T47D (cell line): ENCODE measurements at places on chromosomes 13 and 19.
A peak's percentile ranks its signal among the peaks of the same experiment; 100 is the strongest.

- DNase-seq, result no peak
These were observed 104.9 kb upstream of the ZNF536 start for GRCh38 chr19:30267332-30267731.

- no peak for DNase-seq
These were observed 21.9 kb downstream of the CCNE1 start for GRCh38 chr19:29833614-29834261.

GRCh38 chr13:54687173-54687572 lies 1658.6 kb downstream of the OLFM4 start:
- no peak for DNase-seq

DNA sequence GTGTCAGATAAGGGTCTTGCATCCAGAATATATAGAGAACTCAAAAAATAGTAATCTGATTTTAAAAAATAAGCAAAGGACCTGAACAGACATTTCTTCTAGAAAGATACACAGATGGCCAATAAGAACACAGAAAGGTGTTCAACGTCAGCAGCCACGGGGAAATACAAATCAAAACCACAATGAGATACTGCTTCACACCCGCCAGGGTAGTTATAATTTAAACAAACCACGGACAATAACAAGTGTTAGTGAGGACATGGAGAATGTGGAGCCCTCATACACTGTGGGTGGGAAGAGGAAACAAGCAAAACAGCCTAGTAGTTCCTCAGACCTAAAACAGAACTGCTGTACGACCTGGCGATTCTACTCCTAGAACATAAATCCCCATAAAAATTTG lies 26.7 kb upstream of the NAPA start:
- DNase-seq, result no peak

- DNase-seq, result no peak
These were observed 13.8 kb upstream of the RASA3 start for GRCh38 chr13:114146173-114146572.

- no peak for DNase-seq
These were observed 9.4 kb downstream of the FCER2 start for GRCh38 chr19:7692417-7693088.

- no peak for DNase-seq
These were observed 3.4 kb downstream of the PEAK3 start for GRCh38 chr19:2278459-2279158.

- DNase-seq, result no peak
These were observed 1.6 kb downstream of the GPC5 start for GRCh38 chr13:91400063-91400399.

- no peak for DNase-seq
These were observed 117.0 kb downstream of the RFC3 start for GRCh38 chr13:33934951-33935371.

DNA sequence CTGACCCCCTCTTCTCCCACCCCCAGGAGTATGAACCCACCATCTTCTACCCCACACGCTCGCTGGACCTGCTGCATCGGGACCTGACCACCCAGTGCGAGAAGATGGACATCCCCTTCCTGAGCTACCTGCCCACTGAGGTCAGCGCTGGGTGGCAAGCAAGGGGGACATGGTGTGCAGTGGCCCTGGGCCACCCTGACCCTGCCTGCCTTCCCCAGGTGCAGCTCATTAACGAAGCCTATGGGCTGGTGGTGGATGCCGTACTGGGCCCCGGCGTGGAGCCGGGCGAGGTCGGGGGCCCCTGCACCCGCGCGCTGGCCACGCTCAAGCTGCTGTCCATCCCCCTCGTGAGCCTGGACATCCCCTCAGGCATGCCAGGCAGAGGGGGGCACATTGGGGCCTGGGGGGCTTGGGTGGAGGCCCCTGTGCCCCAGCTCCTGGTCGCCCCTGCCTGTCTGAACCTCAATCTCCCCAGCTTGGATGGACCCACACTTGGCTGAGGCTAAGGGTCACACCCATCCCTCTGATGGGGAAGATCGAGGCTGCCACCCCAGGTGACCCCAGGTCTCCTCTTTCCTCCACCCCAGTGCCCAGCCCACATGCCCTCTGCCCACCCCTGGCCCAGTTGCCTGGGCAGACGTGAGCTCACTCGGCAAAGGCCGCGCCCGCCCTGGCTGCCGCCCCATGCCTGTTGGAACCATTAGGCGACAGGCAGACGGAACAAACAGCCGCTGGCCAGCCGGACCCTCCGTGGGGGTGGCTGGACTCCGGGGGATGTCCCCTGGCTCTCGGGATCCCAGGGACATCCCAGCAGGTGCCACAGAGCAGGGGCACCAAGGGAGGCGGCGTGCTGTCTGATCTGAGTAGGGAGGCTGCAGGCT lies 2.5 kb upstream of the CILP2 start:
- no peak for DNase-seq

DNA sequence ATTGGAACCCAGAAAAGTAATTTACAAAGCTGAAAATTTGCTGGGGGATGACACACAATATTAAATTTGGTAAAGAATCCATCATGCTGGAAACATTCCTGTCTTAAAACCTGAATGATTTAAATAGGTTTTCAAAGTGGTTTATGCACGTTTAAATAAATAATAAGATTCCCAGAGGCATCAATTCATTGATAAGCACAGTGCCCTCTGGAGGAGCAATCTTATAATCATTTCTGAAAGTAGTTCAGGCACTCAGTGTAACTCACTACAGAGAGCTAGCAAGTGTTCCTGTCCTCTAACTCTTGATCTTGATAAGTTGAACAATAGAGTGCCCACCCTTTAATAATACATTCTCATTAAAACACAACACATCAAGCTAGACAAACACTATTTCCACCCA lies 43.5 kb upstream of the SHISA2 start:
- no peak for DNase-seq

DNA sequence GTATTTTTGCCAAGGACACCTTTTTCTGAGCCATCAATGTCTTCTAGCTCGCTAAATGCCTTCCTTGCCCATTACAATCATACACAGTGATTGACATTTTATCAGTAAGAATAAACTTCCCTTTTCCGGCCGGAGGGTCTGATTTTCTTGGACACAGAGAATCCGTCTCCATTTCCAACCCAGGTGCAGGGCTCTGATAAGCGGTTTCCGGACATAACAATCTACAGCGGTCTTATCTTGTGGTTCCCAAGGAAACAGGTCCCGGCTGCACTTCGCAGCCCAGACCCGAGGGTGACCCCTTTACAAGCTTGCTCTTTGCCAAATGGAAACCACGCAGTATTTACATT lies 5.1 kb upstream of the ZNF77 start:
- no peak for DNase-seq

GRCh38 chr13:97030705-97031452 lies 36.6 kb upstream of the OXGR1 start:
- DNase-seq, result peak; percentile 11

DNA sequence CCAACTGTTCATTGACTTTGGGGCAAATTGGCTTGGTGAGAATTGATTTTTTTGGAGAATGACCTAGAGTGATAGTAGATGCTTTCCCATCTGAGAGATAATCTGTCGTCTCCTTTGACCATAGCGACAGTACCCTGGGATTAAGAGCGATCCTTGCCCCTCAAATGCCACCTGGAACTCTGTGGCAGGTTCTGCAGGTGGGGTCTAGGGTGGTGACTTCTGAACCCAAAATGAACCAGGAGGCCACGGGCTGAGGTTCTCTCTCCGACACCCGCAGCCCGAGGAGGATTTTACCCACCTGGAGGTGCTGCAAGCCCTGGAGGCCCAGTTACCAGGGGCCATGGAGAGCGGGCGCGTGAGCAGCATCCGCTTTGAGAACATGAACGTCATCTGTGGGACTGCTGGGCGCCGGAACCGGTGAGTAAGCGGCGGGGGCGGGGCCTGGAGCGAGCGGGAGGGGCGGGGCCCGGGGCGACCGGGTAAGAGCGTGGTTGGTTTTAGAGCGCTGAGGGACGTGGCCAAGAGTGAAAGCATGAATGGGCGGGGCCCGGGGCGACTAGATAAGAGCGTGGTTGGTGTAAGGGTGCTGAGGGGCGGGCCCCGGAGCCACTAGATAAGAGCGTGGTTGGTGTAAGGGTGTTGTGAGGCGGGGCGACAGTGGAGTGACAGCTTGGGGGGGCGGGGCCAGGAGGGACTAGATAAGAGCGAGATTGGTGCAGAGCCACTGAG lies 8.6 kb downstream of the C19orf81 start:
- peak; percentile 90 for DNase-seq

DNA sequence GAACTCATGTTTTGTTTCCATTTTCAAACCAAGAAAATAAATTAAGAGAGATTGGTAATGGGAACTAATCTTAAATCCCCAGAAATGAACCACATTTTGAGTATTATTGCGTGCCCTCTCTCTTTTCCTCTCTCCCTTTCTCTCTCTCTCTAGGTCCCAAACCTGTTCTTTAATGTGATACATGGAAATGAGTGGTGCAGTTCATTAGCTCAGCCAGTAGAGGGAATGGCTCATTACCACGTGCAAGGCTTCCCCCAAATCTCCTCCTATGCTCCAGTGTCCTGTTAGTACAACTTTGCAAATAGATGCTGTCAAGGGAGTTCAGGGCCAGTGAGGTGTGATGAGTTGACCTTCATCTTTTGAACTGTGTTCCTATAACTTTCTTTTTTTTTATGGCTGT lies 178.4 kb downstream of the FGF9 start:
- DNase-seq, result peak; percentile 61

DNA sequence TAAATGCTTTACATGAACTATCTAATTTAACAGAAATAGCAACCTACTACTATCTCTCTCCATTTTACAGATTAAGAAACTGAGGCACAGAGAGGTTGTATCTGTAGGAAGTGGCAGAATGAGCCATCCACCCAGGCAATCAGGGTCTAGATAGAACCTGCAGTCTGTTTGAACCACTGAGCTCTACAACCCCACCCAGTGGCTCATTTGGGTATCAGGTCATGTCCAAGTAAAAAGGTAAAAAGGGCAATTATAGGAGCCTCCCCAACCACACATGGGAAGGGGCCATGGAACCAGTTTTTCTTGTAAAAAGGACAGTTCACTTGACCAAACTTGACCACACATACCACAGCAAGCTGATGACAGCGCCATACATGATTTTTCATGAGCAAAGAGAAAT lies 92.9 kb upstream of the SGCG start:
- DNase-seq, result peak; percentile 45

- no peak for DNase-seq
These were observed 149.1 kb downstream of the SLITRK5 start for GRCh38 chr13:87820241-87820640.

GRCh38 chr19:821231-821824 lies 427 bp downstream of the PLPPR3 start:
- no peak for DNase-seq

GRCh38 chr19:46428239-46429135 lies at the start of gene PNMA8C:
PNMA8C (minus strand) TSS chr19:46428936; CDS start chr19:46428359, 577 bp downstream.
- no peak for DNase-seq

GRCh38 chr13:42189061-42189460 lies 82.9 kb upstream of the AKAP11 start:
- no peak for DNase-seq

DNA sequence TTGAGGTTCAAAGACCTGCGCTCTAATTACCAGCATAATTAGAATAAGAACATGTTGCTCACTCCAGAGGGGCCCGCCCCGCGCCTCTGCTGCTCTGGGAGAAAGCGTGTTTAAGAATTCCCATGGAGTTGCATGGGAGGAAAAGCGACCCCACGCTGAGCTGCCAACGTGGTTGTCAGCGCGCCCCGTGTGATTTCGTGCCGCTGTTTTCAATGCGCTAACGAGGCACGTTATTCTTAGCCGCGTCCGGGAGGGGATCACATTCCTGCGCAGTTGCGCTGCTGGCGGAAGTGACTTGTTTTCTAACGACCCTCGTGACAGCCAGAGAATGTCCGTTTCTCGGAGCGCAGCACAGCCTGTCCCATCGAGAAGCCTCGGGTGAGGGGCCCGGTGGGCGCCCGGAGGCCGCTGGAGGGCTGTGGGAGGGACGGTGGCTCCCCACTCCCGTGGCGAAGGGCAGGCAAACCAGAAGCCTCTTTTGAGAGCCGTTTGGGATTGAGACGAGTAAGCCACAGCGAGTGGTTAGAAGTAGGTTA lies 173.8 kb upstream of the SOX1 start:
- no peak for DNase-seq

- DNase-seq, result no peak
These were observed 9.1 kb downstream of the GRIN3B start for GRCh38 chr19:1009041-1009980.

- DNase-seq, result no peak
These were observed 748.8 kb downstream of the LIG4 start for GRCh38 chr13:107466326-107467099.

DNA sequence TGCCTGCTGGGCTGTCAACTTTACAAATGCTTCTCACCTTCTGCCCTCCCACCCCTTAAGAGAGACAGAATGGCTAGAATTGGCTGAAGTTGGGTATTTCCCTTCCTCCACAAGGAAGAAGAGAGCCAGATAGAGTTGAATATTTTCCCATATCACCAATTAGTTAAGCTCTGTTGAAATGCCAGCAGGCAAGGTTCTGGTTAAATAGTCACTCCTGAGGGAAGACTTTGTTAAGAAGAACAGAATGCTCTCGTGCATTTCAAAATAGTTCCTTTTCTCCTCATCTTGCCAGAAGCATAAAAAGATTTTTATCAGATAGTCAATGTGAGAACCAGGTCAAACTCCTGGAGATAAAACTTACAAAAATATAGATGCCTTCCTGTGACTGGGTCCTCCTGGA lies 2857.0 kb upstream of the PCDH20 start:
- DNase-seq, result no peak

DNA sequence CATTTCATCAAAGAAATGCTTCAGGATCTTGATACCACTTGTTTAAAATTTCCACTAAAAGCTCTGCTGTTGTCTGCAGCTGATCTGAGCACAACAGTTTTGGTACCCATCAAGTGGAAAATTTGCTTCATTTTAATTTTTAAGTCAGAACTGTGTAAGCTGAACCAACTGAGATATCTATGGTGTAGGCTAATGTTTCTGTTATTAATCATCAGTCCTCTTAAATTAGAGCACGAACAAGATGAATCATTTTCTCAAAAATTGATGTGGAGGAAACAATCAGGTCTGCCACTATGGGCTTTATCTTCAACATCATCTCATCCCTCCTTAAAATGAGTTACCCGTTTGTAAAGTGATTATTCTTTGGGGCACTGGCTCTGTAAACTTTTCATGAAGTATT lies 221.5 kb upstream of the NBEA start:
- DNase-seq, result no peak

DNA sequence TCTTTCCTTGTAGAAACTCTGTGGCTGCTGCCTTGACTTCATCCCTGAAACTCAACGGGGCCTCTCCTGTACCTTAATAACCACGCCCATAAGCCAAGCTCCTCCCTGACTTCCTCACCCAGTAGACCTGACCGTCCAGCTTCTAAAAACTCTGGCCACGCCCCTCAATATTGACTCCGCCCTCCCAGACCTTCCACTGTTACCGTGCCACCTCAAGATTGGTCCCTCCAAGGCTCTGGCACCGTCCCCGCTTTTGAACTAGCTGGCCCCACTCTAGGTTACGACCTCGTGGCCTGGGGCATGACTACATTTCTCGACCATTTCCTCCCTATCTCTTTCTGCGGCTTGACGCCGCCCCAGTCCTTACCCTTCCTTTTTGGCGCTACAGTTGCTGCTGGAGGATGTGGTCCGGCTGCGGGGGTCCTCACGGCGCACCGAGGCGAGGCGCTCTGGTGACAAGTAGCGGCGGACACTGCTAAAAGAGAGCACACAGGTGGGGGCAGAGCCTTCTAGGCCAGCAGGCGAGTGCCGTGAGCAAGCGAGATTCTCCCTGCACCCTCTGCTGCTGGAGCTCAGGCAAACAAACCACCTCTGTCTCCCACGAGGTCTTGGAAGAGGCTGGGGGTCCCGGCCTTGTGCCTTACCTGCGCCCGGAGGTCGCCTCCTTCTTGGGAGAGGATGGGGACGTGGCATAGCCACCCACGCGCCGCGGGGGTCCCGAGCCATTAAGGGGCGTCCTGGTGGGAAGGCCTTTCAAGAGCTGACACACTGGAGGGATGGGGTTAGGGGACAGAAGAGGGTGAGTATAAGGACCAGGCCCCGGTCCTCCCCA lies 2.3 kb upstream of the EML2 start:
- peak; percentile 97 for DNase-seq
